ENCODE measurements at places on chromosomes 5 and 9. TPM values are rescaled to one million over a fixed set of nuclear protein-coding genes. Genes with fewer than 3 reads are reported as not detected.

GRCh38 chr5:53027913-53028312, 38.8 kb downstream of the ITGA2 start:
- DNase-seq: no peak

DNA sequence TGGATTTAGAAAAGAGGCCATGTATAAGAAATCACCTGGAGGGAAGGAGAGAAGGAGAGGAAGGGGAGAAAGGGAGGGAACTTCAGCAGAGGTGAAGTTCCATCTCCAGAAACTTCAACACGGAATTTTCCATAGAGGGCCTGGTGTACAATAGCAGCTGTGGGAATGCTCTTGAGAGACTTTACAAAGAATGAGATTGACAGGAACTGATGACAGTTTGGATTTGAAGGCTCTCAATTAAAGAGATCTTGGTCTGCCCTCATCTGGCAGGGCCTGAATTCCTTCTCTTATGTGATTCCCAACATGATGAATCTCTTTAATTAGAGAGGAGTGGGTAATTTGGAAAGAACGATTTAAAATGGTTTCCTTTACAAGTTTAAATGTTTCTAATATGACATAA, 143.5 kb downstream of the MLLT3 start:
- no peak for DNase-seq

LCN9 gene
- not detected for total RNA-seq

- no peak for DNase-seq
These were observed 23.4 kb downstream of the HRH2 start for GRCh38 chr5:175681045-175681967.

SLC34A3 gene
- total RNA-seq: 0.34 TPM

CTNND2 gene
- total RNA-seq: 3.7 TPM

CTSV gene
- total RNA-seq: 147 TPM

- no peak for DNase-seq
These were observed 624.1 kb downstream of the NR2F1-AS1 start for GRCh38 chr5:92956886-92957285.

OLFML2A gene
- 21.0 TPM for total RNA-seq

GRCh38 chr5:165143741-165144140, 1638.3 kb downstream of the MAT2B start:
- DNase-seq: no peak

DNA sequence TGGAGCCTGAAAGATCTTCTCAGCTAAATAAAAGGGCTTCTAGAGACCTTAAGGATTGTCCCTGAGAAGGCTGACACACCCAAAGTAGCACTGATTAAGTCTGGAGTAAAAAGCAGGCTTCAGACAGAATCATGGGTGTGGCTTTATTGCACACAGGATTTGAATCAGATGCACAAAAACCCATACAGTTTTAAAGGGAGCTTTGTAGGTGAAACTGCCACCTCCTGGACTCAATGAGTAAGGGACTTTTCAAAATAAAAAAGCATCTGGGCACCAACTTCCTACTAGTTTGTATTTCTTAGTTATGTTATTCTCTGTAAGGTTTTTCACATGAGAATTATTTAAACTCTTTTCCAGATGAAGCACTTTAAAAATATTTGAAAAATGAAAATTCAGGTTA, 129.4 kb downstream of the EDIL3 start:
- DNase-seq: no peak

- DNase-seq: no peak
These were observed 137.0 kb downstream of the MRPL36 start for GRCh38 chr5:1662559-1663085.

FOXD4 gene
- total RNA-seq: not detected

- DNase-seq: no peak
These were observed 9.0 kb downstream of the SLC36A1 start for GRCh38 chr5:151456321-151456940.

DNA sequence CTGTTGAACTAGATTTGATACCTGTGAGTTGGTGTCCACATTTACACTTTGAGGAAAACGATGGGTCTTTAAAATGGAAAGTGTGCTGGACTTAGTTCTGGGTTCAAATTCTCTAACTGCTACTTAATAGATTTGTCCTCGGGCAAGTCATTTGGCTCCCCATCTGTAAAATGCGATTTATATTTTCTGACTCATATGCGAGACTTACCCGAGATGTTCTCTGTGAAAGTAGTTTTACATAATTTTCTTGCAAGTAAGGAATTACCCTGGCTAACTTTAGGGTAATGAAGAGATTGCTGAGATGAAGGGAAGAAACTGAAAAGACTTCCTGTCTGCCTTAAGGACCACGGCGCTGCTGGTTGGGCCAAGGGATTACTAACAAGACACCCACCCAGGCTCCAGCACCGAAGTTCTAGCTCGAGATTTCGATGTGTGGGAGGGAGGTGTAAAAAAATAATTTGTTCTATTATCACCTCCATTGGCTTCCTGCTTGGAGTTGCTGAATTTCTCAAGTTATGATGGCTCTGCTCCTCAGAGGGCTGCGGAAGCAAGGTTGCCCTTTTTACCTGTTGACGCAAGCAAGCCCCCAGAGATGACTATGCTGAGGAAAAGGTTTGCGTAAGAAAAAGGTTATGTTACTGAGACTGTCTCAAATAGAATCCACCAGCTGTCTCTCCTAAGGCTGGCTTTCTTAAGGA, 24.1 kb downstream of the PCSK1 start:
- DNase-seq: no peak

- DNase-seq: no peak
These were observed 761 bp downstream of the CCT5 start for GRCh38 chr5:10250806-10251276.

GRCh38 chr5:10469253-10470050, 27.8 kb downstream of the ROPN1L start:
- DNase-seq: no peak

LHFPL2 gene
- 10.6 TPM for total RNA-seq

ATP10B gene
- 25.4 TPM for total RNA-seq

GRCh38 chr5:19886123-19886917, 101.7 kb downstream of the CDH18 start:
- no peak for DNase-seq

DNA sequence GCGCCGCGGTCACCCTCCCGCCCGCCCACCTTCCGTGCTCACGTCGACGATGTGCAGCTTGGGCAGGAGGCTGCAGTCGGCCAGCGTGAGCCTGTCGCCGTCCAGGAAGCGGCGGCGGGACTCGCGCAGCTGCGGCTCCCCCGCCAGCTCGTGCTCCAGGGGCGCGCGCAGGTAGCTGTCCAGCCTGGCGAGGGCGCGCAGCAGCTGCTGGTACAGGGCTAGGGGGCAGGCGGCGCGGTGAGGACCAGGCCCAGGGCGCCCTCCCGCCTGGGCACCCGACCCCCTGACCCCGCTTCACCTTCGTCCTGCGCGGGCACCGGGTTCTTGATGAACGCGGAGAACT, 1.5 kb downstream of the CLIC3 start:
- DNase-seq: no peak

POLR3G gene
- 7.3 TPM for total RNA-seq

DNA sequence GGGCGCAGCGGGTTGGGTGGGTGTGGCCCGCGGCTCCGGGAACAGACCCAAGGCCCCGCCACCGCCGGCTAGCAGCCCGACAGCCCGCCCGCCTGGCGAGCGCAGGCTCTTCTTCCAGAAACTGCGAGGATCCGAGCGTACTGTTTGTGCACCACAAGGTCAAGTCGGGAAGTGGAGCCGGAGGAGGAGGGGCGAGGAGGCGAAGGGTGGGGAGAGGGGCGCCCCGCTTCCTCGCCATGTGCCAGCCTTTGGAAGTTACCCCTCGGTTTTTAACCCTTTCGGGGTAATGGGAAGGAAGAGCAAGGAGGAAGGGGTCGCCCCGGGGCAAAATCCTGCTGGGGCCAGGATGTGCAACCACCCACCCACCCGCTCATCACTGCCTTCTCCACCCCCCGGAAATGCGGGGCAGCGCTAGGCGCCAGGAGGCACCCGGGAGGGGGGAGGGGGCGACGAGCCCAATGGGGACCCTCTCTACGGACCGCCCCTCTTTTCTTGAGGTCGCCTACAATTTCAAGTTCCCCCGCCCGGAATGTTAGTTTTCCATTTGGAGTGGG, 1.1 kb upstream of the JADE2 start:
- peak; percentile 92 for DNase-seq

JADE2 gene
- 31.4 TPM for total RNA-seq

- no peak for DNase-seq
These were observed 63.7 kb upstream of the IFNK start for GRCh38 chr9:27460226-27461023.

All from suprapubic skin (tissue), 4 donors.